ENCODE measurements at places on chromosomes 6 and 20.
A peak's percentile ranks its signal among the peaks of the same experiment; 100 is the strongest.

GRCh38 chr6:91042656-91043055 lies 455.8 kb upstream of the MAP3K7 start:
- no peaks in the 10 kb centered on the region for H3K4me1 ChIP-seq
- DNase-seq = no peak
- H3K4me3 ChIP-seq = no peak overlapping the region
- H3K36me3 ChIP-seq = no peaks in the 10 kb centered on the region

DNA sequence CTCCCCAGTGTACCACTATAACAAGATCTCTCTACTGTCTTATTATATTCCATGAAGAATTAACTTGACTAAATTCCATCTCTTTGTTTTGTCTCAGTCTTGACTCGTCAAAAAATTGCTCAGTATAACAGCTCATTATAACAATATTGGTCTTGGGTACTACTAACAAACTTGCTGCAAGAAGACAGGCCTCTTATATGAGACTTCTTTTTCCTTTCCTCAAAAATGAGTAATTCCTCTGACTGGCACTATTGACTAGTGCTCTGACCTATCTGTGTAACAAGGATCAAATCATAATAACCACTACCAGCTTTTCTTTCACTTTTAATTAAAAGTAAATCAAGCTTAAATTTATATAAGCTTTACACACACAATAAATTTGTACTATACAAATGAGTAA lies 91.3 kb upstream of the THEMIS start:
- no peak overlapping the region for H3K27ac ChIP-seq
- no peaks in the 10 kb centered on the region for H3K27me3 ChIP-seq
- no peak for DNase-seq
- no peaks in the 10 kb centered on the region for H3K36me3 ChIP-seq
- peak overlapping the region; percentile 28 for H3K4me3 ChIP-seq

- no peak overlapping the region for H3K4me3 ChIP-seq
- no peaks in the 10 kb centered on the region for H3K4me1 ChIP-seq
Observed at GRCh38 chr6:167799033-167799821, 27.5 kb upstream of the AFDN start.

DNA sequence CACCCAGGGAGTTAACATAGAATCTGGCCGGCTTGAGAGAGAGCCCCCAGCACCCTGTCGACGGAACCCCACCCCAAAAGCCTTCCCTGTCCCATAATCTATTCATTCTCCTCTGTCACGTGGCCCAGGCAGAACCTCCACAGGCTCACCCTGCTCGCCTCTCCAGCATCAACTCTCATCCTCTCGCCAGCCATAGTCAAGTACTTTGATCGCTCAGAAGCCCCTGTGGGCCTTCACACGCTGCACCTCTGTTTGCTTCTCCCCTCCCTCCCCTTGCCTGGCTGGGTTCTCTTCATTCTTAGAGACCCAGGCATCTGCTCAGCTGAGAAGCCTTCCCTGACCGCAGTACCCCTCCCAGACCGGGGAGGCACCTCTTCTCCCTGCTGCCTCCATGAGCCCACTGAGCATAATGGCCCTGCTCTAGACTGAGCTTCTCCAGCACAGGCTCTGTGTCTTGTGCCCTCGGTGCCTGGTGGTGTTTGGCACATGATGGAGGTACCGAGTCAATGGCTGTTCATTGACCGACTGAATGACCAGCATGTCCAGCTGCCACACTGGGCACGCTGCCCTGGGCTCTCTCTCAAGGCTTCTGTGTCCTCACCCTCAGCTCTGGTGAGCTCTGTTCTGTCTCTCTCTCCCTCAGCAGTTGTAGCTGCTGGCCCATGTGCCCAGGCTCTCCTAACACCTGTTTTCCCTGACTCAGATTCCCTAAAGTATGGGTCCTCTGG lies 33.7 kb downstream of the PKIG start:
- DNase-seq = no peak
- H3K4me3 ChIP-seq = peak overlapping the region; percentile 39
- peaks cover 36% of the 10 kb centered on the region for H3K4me1 ChIP-seq
- H3K27ac ChIP-seq = peak overlapping the region; percentile 96
- no peaks in the 10 kb centered on the region for H3K27me3 ChIP-seq

- no peak overlapping the region for H3K4me3 ChIP-seq
- peaks cover 4% of the 10 kb centered on the region for H3K27me3 ChIP-seq
- no peaks in the 10 kb centered on the region for H3K36me3 ChIP-seq
Observed at GRCh38 chr6:82264824-82265223, 17.3 kb upstream of the IBTK start.

DNA sequence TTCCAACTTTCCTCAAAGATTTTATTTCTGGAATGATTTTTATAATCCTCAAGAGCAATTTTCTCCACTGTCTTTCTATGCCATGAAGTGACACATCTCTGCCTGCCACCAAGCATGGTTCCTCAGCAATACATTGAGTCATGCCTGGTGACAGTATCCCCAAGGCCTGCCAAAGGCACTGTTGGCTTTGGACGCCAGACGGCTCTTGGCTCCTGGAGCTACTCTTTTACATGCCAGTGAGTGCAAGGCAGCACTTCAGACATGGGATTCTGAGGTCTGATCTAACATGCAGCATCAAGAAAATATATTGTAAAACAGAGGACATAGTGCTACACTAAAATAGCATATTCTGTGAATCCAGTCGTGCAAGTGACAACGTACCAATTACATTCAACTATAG lies 20.1 kb upstream of the PLEKHG1 start:
- H3K36me3 ChIP-seq = peaks cover 5% of the 10 kb centered on the region
- DNase-seq = no peak

- H3K27ac ChIP-seq = no peak overlapping the region
- DNase-seq = no peak
- H3K27me3 ChIP-seq = no peaks in the 10 kb centered on the region
- H3K36me3 ChIP-seq = peaks cover 4% of the 10 kb centered on the region
Observed at GRCh38 chr6:157987788-157988699, 6.4 kb downstream of the SYNJ2 start.
